Hair follicle dermal papilla cell (primary cell): ENCODE measurements at places on chromosomes 11 and 22. TPM values are rescaled to one million over a fixed set of nuclear protein-coding genes. Genes with fewer than 3 reads are reported as not detected.

The MS4A6A gene
- total RNA-seq = not detected in 2 replicates

The C22orf15 gene
- 1.8 and 2.2 TPM in 2 replicates for total RNA-seq

The AAMDC gene
- 8.0 and 13.0 TPM in 2 replicates for total RNA-seq

The GANAB gene
- total RNA-seq = 248 and 270 TPM in 2 replicates

The IGLL5 gene
- not detected in 2 replicates for total RNA-seq

The ANO1 gene
- total RNA-seq = 0.16 and 0.49 TPM in 2 replicates

The ZNF70 gene
- total RNA-seq = 6.8 and 10.4 TPM in 2 replicates

The ZNF215 gene
- total RNA-seq = 5.7 and 7.4 TPM in 2 replicates

The SPON1 gene
- total RNA-seq = 2.2 and 5.8 TPM in 2 replicates

The APOBEC3C gene
- total RNA-seq = 15.1 and 20.4 TPM in 2 replicates

The RASD2 gene
- total RNA-seq = not detected in 2 replicates

The GVQW3 gene
- total RNA-seq = 1.8 and 1.9 TPM in 2 replicates

The KRTAP5-2 gene
- total RNA-seq = not detected in 2 replicates

The INPPL1 gene
- total RNA-seq = 108 and 141 TPM in 2 replicates

The CFAP300 gene
- 6.0 and 7.2 TPM in 2 replicates for total RNA-seq

The UPB1 gene
- 0.16 TPM in 1 of 2 replicates, not detected in the other for total RNA-seq

The CREB3L1 gene
- total RNA-seq = 55.4 and 69.4 TPM in 2 replicates

The OR4A5 gene
- total RNA-seq = not detected in 2 replicates

The ADORA2A gene
- total RNA-seq = 0.24 and 3.1 TPM in 2 replicates

The FAM181B gene
- 0.16 and 0.24 TPM in 2 replicates for total RNA-seq

The GAB2 gene
- 16.9 and 22.0 TPM in 2 replicates for total RNA-seq

The FXYD2 gene
- total RNA-seq = not detected in 2 replicates

The SOX6 gene
- 1.2 and 2.1 TPM in 2 replicates for total RNA-seq

The MS4A2 gene
- total RNA-seq = not detected in 2 replicates

The HEPN1 gene
- not detected in 2 replicates for total RNA-seq

The FOLR1 gene
- total RNA-seq = 0.24 and 0.32 TPM in 2 replicates

The MYRF gene
- total RNA-seq = 0.24 and 0.32 TPM in 2 replicates

The APOA1 gene
- 0.32 TPM in 1 of 2 replicates, not detected in the other for total RNA-seq

The KLHL35 gene
- total RNA-seq = 1.5 and 2.2 TPM in 2 replicates

The GSTT2 gene
- total RNA-seq = 0.16 and 2.3 TPM in 2 replicates

The UCP3 gene
- total RNA-seq = 0.16 and 0.36 TPM in 2 replicates
